ENCODE measurements at places on chromosomes 3 and 15. TPM values are rescaled to one million over a fixed set of nuclear protein-coding genes. Genes with fewer than 3 reads are reported as not detected.

DNA sequence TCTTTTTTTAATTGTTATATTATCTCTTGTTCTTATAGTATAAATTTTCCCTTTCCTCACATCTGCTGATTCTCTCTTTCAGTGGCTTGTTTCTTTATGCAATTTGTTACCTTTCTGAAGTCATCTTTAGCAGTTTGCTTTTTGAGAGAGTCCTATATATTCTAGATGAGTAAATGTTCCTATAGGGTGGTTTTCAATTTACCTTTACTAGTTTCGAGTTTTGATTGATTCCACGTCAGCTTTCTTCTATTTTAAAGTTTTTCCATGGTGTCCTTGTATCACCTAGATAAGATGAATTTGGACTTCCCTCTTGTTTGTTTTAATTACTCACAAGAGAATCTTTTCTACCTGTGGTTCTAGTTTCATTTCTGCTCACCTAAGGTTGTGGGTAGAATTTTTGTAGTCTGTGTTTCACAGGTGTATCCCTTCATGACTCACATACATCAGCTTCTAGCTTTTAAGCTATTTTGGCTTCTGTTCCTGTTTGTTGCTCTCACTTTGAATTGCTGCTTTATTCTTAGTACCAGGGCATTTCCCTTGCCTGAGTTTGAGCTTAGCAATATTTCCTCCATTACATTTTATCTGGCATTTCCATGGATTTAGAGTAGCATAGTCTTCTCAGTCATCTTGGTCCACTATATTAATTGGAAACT lies 6.4 kb downstream of the TEX9 start:
- no peak overlapping the region for H3K27ac ChIP-seq
- no peak for DNase-seq
- no peaks in the 10 kb centered on the region for H3K27me3 ChIP-seq
- H3K4me3 ChIP-seq, result no peak overlapping the region

DNA sequence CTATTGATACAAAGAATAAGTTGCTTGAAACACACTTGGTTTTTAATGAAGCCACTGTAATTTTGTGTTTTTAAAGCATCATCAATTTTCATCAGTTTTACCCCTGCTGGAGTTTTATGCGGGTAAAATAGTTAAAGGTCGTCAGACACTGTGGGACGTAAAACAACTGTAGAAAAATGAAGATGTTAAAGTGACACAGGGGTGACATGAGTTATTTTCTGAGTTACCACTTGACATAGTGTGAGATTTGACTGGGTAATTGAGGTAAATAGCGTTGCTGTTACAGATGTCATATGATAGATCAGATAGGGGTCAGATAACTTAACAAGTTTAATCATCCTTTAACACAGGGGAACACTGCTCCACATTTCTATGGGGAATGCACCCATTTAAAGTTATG lies 297.6 kb downstream of the CHL1 start:
- no peak overlapping the region for H3K4me3 ChIP-seq
- no peaks in the 10 kb centered on the region for H3K27me3 ChIP-seq
- no peak overlapping the region for H3K27ac ChIP-seq
- DNase-seq, result no peak
- H3K36me3 ChIP-seq, result no peaks in the 10 kb centered on the region
- H3K4me1 ChIP-seq, result no peaks in the 10 kb centered on the region

GRCh38 chr3:161576714-161577510 lies 80.3 kb downstream of the OTOL1 start:
- no peaks in the 10 kb centered on the region for H3K27me3 ChIP-seq
- H3K27ac ChIP-seq, result no peak overlapping the region
- H3K4me1 ChIP-seq, result no peaks in the 10 kb centered on the region
- no peaks in the 10 kb centered on the region for H3K36me3 ChIP-seq
- no peak for DNase-seq

GRCh38 chr3:128573707-128574162 lies 76.9 kb downstream of the RPN1 start:
- no peak for DNase-seq
- no peak overlapping the region for H3K27ac ChIP-seq
- no peaks in the 10 kb centered on the region for H3K4me1 ChIP-seq

- H3K4me1 ChIP-seq, result peaks cover 20% of the 10 kb centered on the region
- DNase-seq, result peak; percentile 98
- peak overlapping the region; percentile 88 for H3K27ac ChIP-seq
- H3K4me3 ChIP-seq, result no peak overlapping the region
- no peaks in the 10 kb centered on the region for H3K36me3 ChIP-seq
- H3K27me3 ChIP-seq, result no peaks in the 10 kb centered on the region
Measured at GRCh38 chr15:40069178-40070165, 30.5 kb upstream of the SRP14 start.

DNA sequence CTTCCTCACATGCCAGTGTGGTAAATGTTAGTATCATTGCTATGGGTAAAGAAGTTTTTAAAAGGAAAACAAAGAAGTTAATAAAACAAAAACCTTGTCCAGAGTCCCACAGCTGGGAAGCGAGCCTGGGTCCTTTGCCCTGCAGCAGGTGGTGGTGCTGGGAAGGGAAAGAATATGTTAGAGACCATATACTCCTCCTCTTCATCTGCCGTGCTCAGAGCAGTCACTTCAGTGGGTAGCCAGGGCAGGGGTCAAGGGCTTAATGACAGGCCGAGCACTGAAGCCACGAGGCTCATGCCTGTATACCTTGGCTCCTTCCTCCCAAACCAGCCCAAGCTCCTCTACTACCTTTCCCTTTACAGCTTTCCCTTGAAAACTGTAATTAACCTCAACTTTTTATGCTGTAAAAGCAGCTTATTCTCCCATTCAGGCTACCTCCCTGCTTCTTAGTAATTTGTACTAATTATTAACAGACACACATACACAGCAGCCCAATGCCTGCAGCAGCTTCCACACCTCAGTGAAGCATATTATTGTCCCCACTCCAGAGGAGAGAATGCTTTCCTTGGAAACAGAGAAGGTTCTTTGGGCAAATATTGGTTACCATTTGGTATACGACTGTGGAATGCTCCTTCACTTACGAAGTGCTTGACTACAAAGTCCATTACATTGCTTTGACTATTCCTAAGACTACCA lies 362.1 kb downstream of the EPHB1 start:
- no peak for DNase-seq
- H3K27ac ChIP-seq, result no peak overlapping the region
- peaks cover under 1% of the 10 kb centered on the region for H3K4me1 ChIP-seq
- H3K27me3 ChIP-seq, result no peaks in the 10 kb centered on the region
- H3K4me3 ChIP-seq, result no peak overlapping the region

DNA sequence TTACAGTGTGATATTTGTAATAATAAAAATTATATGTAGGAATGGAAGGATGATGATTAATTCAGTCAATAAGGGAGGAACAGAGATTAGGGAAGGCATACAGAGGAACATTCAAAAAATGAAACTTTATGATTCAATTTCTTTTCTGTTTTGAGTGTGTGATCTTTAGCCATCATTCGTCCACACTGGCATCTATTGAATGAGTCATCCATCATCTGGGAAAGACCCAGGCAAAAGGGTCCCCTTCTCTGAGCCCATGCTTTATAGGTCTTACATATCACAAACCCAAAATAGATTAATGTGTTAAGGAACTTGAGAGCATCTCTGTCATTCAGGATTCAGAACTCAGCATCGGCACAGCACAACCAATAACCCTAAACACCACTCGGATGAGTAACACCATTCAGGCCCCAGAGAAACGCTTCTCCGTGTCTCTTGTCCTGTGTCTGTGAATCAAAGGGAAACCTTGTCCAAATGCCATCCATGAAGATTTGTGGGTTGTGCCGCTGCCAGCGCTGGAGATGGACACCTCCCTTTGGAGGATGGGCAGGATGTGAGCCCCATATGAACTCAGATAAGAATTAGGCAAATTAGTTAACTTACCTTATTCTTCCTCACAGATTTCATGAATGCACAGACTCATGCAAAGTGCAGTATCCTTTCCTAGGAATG lies 21.7 kb upstream of the TPM1 start:
- H3K27ac ChIP-seq, result peak overlapping the region; percentile 75
- no peak for DNase-seq
- H3K36me3 ChIP-seq, result no peaks in the 10 kb centered on the region
- peaks cover 21% of the 10 kb centered on the region for H3K4me1 ChIP-seq
- no peak overlapping the region for H3K4me3 ChIP-seq
- H3K27me3 ChIP-seq, result no peaks in the 10 kb centered on the region

- DNase-seq, result no peak
- H3K27me3 ChIP-seq, result no peaks in the 10 kb centered on the region
Measured at GRCh38 chr3:102025606-102026270, 176.4 kb downstream of the NFKBIZ start.

DNA sequence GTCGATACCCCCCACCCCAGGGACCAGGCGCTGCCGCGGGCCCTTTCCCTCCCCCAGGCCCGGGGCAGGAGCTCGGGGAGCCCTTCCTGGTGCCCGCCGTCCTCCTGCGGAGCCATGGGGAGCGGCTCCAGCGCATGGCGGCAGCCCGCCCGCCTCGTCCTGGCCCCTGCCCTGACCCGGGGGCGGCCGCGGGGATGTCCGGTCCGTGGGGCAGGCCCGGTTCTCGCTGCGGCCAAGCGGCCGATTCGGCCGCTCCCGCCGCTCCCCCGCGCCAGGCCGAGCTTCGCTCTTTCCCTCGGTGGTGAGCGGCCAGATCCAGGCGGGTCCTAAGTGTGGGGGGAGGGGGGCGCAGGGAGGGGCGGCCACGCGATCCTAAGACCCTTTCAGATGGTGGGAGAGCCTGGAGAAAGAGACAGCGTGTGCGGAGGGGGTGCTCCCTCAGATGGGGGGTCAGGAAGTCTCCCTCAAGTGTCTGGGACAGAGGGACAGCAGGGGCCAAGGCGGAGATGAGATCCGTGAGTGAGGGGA lies 1.3 kb downstream of the NEIL1 start:
- no peaks in the 10 kb centered on the region for H3K36me3 ChIP-seq
- peak overlapping the region; percentile 73 for H3K4me3 ChIP-seq
- no peak for DNase-seq
- no peaks in the 10 kb centered on the region for H3K27me3 ChIP-seq
- H3K4me1 ChIP-seq, result peaks cover 14% of the 10 kb centered on the region

The PLXNB1 gene
- total RNA-seq, result 7.2 TPM

The PPM1M gene
- total RNA-seq, result 0.97 TPM

The ARID3B gene
- total RNA-seq, result 5.0 TPM

The SHC4 gene
- not detected for total RNA-seq

The SLC12A1 gene
- not detected for total RNA-seq

The SLC2A2 gene
- total RNA-seq, result not detected
